Skeletal muscle cell (primary cell): ENCODE measurements at places on chromosomes 3 and 15.

DNA sequence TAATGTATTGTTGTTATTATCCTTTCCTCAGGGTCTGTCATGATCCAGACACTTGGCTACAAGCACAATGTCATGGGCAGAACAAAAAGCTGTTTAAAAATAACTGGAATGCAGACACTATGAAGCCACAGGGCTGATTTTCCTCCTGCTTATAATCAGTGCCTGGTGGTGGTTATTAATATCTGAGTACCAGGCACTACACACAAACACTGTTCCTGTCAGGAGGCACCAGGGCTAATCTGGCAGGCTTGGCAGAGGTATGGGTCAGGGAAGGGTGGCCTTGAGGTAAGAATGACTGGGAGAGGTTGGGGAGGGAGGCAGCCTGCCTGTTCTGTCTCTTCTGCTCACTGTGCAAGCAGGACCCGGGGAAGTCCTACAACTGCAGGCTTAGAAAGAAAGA lies 67.2 kb downstream of the WDR76 start:
- no peak for DNase-seq

GRCh38 chr3:56590814-56591213 lies 33.8 kb downstream of the CCDC66 start:
- DNase-seq: no peak

- peak; percentile 39 for DNase-seq
Measured at GRCh38 chr15:38059665-38060064, 125.2 kb downstream of the TMCO5A start.

GRCh38 chr15:71538181-71538580 lies 272.2 kb upstream of the NR2E3 start:
- DNase-seq: no peak

- DNase-seq: no peak
Measured at GRCh38 chr15:80289528-80290495, 37.8 kb upstream of the CTXND1 start.

- peak; percentile 95 for DNase-seq
Measured at GRCh38 chr3:146503461-146504202, 34.3 kb upstream of the PLSCR2 start.

GRCh38 chr3:2826453-2826852 lies 283.7 kb downstream of the IL5RA start:
- DNase-seq: no peak

DNA sequence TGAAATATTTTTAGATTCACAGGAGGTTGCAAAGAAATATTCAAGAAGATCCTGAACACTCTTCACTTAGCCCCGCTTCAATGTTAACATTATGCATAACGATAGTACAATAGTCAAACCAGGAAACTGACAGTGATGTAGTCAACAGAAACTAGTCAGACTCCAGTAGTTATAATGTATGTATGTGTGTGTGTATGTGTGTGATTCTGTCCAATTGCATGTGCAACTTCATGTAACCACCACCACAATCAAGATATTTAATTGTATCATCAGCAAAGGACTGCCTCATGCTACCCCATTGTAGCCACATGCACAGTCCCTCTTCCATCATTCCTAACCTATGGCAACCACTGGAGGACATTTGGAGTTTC lies 77.9 kb downstream of the APBA2 start:
- no peak for DNase-seq

- no peak for DNase-seq
Measured at GRCh38 chr3:180073561-180073960, 36.8 kb upstream of the PEX5L start.

DNA sequence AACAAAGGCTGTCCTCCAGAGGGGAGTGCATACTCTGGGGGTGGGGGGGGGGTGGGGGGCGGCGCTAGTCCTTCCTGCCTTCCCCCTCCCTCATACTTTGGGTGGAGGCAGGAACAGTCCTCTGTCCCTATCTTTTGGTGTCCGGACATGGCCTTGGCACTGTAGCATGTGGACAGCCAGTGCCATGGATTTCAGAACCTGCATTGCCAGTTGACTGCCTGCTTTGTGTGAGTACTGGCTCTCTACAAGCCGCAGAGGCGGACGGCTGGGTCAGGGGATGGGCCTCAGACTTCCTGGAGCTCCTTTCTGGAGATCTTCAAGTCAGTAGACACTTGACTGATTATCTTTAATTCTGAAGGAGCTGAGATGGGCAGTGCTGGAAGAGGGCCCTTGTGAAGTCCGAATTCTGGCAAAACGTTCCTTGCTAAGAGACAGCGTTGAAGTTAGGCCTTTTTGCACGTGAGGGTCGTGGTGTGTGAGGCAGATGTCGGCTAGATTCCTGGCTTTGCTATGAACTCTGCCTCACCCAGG lies 2.5 kb downstream of the CLDN11 start:
- no peak for DNase-seq

- DNase-seq: no peak
Measured at GRCh38 chr15:100862162-100862561, 17.5 kb upstream of the ALDH1A3 start.

DNA sequence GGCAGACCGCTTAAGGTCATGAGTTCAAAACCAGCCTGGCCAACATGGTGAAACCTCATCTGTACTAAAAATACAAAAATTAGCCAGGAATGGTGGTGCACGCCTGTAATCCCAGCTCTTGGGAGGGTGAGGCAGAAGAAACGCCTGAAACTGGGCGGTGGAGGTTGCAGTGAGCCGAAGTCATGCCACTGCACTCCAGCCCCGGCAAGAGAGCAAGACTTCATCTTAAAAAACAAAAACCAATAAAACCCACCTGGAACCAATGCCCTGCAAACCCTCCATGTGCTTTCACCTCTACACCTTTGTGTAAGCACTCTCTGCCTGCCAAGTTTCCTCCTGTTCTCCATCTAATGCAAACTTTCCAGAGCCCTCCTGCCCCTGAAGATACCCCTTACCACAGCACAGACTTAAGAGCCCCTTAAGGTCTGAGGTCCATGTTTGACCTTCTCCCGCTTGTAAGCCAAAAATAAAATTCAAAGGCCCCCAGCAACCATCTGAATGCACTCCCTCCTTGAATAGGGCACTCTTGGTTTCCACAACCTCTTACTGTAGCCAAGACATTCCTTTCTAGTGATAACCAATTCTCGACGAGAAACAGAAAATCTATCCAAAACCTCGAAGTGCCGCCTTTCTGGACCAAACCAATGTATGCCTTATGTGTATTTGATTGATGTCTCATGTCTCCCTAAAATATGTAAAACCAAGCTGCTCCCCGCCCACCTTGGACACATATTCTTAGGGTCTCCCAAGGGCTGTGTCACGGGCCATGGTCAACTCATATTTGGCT lies 3.0 kb downstream of the RPL32 start:
- DNase-seq: no peak

DNA sequence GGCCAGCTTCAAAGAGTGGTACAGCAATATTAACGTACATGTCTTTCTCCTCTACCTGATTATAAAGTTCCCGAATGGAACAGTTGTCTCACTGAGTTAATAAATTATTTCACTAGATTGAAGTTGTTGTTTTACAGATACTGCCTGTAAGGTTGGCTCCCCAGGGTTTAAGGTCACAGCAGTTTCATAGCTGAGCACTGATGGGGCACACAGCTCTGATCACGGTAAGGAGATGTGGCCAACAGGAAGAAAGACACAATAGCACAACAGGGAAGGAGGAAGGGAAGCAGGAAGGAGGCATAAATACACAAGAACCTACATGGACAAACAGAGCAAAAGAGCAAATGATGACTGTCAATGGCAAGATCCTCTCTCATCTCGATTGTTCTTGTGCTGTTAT lies 215.6 kb downstream of the WNT5A start:
- DNase-seq: no peak

GRCh38 chr3:156816091-156816793 lies 9.9 kb upstream of the LEKR1 start:
- DNase-seq: no peak

DNA sequence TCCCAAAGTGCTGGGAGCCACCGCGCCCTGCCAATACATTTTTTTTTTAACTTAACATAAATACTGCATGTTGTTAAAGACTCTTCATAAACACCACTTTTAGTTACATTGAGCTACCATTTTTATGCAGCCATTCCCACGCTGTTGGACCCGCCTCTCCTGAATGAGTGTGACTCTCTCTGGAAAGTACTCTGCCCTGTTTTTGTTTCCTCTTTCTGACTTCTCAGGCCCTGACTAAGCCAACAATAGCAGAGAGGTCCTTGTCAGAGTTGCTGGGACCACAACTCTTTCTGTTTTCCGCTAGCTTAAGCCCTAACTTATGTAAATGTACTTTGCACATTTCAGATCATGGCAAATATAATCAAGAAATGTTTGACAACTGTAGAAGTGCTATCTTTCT lies 35.2 kb downstream of the PARP15 start:
- DNase-seq: no peak

GRCh38 chr3:147409143-147410115 lies at the start of gene ZIC1:
Gene ZIC1 (plus strand): TSS chr3:147409365. CDS start chr3:147410113, 748 bp downstream.
- DNase-seq: no peak

DNA sequence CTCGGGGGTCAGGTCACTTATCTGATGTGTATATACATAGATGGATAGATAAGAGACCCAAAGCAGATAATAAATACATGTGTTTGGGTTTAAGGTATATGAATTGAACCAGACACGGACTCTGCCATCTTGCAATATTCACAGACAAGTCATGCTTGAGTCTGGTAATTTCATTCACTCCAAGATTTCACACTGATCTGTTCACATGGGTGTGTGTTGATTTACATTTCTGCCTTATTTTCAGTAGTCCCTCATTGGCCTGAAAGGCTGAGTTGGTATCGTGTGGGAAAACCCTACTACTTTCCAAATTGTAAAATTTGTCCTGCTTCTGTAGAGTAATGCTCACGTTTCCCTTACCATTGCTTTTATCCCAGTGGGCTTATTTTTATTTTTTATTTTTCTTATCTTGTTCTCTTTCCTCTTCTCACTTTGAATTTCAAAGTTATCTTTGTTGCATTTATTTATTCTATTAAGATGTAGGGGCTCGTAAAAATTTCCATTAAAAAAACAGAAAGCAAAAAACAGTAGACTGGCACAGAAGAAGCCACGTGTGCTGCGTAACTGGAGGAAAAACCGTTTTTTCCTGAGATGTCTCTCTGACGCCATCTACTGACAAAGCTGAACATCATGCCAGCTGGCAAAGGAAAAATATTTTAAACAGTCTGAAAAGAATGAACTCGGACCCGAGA lies 10.8 kb upstream of the MFSD1 start:
- peak; percentile 39 for DNase-seq

GRCh38 chr3:83500931-83501330 lies 1457.9 kb upstream of the CADM2 start:
- no peak for DNase-seq

GRCh38 chr15:95091444-95091843 lies 860.1 kb downstream of the MCTP2 start:
- DNase-seq: no peak

DNA sequence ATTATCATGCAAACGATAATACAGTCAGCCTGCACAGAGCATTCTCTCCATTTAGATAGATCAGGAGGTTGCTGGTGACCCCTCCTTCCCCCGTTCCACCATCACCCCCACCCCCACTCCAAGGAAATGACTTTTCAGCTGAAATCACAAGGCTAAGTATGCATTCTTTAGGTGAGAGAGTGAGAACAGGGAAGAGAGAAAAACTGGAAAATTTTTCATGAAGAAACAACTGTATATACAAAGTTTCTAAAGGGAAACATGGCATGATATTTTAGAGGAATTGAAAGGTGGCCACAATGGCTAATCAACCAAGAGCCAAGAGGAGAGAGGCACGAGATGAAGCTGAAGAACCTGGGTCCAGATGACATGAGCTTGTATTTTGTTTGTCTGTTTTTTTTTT lies 22.2 kb downstream of the BCL2A1 start:
- DNase-seq: no peak

DNA sequence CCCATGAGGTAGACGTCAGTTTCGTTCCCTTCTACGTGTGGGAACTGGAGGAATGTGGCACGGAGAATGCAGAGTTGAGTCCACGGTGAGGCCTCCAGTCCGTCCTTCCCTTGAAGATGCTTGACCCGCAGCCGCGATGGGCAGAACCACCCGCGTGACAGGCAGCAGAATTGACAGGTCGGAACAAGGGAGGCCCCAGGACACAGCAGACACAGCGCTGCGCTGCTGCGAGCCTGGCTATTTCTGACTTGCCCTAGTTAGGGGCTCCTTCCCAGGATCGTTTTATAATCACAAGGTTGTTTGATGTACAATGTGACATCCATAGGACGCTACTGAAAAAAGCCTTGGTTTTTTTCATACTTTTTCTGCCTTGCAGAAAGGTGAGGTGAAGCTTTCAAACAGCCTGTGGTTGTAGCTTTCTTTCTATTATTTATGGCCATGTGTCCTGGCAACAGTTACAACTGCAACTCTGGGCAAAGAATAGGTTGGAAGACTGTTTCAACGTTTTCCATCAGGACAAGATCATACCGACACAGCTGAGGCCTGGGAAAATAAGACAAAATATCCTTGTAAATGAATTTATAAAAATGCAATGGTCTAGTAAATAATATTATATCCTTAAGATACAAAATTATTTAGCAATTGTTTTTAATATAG lies 9.6 kb upstream of the TMEM41A start:
- DNase-seq: no peak

DNA sequence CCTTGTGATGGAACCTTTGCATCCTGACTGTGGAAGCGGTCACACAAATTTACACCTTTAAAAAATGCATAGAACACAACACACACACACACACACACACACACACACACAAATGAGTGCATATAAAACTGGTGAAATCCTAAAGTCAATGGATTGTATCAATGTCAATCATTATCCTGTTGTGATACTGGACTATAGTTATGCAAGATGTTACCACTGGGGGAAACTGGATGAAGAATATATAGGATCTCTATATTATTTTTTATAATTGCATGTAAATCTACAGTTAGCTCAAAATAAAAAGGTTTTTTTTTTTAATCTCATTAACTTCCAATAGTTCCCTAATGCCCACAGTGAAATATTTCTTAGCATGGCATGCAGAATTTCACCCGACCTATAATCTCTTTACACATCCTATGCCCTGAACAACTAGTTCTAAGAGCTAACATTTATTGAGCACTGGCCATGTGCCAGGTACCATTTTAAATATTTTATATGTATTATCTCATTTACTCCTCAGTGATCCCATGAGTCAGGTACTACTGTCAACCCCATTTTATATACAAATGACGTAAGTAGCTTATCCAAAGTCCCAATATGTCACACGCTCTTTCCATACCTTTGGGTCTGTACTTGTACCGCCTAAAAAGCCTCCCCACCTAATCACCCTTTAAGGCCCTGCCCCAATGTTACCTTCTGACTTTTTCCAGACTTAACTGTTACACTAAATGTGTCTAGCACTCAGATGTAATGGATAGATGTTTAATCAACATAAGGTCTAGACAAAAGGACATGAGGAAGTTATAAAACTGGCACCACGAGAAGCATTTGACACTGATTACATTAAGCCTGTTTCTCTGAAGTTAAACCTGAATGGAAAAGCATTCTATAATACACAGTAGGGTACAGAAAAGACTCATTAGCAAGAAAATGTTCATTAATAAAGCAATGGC lies 5.5 kb downstream of the ABCC5 start:
- DNase-seq: no peak

DNA sequence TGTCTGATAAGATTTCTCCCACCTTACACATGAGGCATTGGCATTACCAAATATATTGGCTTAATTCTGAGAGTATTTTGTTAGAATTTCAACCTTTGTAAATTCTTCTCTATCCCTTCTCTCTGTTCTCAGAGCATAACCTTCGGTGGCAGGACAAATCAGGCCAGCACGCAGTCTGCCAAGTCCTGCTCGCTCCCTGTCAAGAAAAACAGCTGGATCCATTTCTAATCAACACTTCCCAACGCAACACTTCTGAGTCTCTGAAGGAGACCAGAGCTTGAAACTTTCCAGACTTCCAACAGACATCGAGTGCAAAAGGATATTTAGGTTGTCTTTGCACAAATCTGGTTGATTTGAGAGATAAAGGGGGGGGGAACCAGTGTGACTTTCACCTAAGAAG lies 125.7 kb downstream of the SV2B start:
- DNase-seq: no peak

- no peak for DNase-seq
Measured at GRCh38 chr3:52225452-52226228, at the start of gene TLR9. Gene TLR9 (minus strand): TSS chr3:52225645. CDS start chr3:52225529, 116 bp downstream.
